Activated CD8-positive, alpha-beta memory T cell treated with anti-CD3 and anti-CD28 coated beads, Interleukin-2, amount 50 U/mL, for 4 hours (primary cell): ENCODE measurements at places on chromosomes 13 and 19.
A peak's percentile ranks its signal among the peaks of the same experiment; 100 is the strongest.

- DNase-seq, result peak; percentile 34
These were observed 7.1 kb upstream of the PDE4C start for GRCh38 chr19:18233224-18233825.

GRCh38 chr19:14940266-14940665 lies 1.0 kb upstream of the OR7C2 start:
- no peak for DNase-seq

GRCh38 chr13:106499896-106500295 lies 35.6 kb downstream of the EFNB2 start:
- no peak for DNase-seq

- no peak for DNase-seq
These were observed 105.6 kb upstream of the PEG3 start for GRCh38 chr19:56946159-56946558.

DNA sequence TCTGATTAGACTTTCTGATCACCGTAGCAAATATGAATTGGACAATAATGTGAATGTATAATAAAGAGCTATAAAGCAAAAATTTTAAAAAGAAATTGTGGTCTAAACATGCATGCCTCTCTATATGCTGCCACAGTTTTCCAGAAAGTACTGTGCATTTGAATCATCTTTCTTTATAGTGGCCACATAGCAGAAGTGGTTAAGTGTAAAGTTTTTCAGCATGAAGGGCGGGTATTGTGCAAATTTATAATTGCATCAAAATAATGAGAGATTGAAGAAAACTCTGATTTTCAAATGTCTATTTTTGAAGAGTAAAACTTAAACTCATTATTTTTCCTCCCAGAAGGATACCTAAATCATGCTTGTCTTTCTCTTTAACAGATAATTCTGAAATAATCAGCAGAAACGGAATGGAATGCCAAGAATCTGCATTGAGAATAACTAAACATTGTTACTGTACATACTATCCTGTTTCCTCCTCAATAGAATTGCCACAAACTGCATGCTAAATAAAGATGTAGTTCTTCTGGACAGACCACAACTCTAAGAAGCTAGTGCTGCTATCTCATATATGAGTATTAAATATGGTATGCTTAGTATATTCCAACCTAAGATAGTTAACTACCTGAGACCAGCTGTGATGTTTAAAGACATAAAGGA lies 42.9 kb upstream of the RAP2A start:
- DNase-seq, result no peak

GRCh38 chr13:30976025-30976424 lies 43.6 kb downstream of the TEX26 start:
- DNase-seq, result no peak

GRCh38 chr13:73922493-73923393 lies 211.5 kb downstream of the KLF12 start:
- no peak for DNase-seq

DNA sequence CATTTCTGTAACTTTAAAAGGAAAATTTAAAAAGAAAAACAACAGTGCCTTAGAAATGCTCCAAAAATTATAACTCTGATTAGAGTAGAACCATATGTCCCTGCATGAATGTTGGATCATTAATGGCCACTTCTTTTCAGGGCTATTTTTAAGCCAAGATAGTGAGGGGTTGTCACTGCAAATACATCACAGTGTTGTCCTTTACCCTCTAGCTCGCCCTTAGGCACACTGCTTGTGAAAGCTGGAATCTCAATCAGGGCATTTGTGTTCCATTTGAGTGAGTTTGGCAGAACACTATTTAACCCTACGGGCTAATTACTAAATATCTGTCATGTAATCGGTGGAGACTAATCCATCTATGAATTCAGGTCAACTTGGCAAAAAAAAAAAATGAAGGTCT lies 212.2 kb downstream of the NHLRC3 start:
- no peak for DNase-seq

GRCh38 chr13:32007494-32007893 lies 24.1 kb upstream of the FRY start:
- no peak for DNase-seq

GRCh38 chr13:35789335-35790165 lies 313.1 kb upstream of the MAB21L1 start:
- no peak for DNase-seq

DNA sequence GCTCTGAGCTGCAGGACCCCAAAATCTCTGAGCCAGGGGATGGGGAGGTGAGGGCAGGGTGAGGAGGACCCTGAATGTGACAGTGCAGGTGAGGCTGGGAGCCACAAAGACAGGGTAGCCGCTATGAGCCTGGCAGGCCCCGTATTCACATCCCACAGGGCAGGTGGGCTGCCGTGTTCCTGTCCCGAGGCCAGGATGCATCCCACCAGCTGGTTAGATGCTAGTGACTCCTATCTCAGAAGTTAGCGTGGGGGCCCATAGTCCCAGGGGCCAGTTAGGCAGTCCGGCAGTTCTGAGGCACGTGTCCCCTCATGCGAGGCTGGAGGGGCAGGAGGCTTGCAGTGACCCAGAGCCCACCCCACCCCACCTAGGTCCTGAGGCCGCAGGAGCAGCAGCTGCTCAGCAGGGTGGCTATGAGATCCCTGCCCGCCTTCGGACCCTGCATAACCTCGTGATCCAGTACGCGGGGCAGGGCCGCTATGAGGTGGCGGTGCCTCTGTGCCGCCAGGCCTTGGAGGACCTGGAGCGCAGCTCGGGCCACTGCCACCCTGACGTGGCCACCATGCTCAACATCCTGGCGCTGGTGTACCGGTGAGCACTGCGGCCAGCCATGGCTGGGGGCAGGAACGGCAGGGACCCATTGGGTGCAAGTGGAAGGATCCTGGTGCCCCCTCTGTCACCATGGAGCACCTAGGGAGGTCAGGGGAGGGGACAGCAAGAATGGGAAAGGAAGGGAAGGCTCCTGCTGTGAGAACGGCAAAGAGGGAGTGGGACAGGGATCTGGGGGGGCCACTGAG lies 7.2 kb downstream of the KLC3 start:
- DNase-seq, result no peak

DNA sequence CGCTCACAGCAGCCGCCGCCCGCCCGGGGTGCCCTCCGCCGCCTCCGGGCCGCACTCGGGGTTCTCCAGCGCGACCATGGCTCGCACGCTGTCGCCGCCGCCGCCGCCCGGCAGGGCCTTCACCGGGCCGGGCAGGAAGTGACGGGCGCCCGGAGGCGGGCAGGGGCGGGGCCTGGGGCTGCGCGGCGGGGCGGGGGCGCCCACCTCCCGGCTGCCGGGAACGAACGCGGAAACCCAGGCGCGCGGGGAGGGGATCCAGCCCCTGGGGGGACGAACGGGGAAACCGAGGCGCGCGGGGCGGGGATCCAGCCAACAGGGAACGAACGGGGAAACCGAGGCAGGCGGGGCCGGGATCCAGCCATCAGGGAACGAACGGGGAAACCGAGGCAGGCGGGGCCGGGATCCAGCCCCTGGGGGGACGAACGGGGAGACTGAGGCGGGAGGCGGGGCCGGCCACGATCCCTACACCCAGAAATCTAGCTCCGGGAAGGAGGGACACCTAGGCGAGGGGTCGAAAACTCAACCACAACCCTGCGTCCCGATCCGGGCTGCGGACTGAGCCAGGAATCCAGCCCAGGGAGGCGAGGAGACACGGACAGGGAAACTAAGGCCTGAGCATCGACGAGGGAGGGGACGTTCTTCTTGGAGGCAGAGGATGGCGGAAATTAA lies at the start of gene R3HDM4:
R3HDM4 (minus strand) TSS at position 140 of the 669 bp plus-strand sequence; CDS start at position 78, 62 bp downstream.
- peak; percentile 88 for DNase-seq
